ENCODE measurements at places on chromosomes 6 and 20.

- peak; percentile 41 for DNase-seq
Observed at GRCh38 chr6:26571592-26572296, 25.0 kb upstream of the ABT1 start.

- no peak for DNase-seq
Observed at GRCh38 chr6:133805876-133806275, 83.0 kb upstream of the TCF21 start.

DNA sequence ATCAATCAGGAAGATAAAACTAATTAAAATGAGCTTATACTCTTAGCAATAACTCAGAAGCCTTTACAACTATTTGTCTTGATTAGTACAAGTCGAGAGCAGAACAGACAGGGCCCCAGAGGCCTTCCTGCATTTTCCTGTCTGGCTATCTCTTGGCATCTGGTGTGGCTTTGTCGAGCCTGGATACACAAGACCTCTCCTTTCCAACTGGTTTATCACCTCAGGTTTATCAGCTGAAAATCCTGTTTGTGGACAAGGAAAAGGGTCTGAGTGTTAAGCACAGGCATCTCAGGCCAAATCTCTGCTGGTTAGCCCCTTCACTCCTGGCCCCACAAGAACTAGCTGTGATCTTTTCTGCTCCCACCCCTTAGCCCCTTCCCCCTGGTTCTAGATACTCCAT is 32.6 kb downstream of the BAK1 start:
- DNase-seq, result no peak

DNA sequence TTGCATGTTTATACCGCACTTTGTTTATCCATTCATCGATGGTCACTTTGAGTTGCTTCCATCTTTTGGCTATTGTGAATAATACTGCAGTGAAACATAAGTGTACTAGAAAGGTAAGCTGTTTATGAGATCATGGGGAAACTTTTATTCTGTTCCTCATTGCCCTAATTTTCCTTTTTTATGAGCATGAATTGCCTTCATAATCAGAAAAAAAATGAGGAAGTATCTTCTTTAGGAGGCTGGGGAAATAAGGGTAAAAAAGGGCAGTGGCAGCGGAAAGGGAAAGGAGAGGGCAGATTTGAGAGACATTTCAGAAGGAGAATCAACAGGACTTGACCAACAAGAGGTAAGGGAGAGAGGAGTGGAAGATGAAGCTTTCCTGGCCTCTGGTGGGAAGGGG is 14.3 kb upstream of the SERINC3 start:
- DNase-seq, result no peak

DNA sequence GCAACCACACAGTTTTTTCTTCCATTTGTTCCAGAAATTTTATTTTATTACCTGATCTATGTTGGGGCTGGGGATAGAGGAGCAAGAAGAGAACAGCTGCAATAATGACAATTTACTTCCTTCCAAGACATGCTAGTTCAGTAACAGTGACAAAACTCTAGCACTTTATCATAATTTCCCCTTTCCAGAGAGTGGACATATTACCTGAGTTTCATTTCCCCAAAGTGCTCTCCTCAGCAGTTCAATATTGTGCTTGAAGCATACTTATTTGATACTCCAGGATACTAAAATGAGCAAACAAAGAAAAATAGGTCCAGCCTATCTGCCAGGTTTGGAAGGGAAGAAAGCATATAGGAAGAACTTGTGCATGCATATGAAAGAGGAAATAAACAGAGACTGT is 157.7 kb downstream of the ID4 start:
- DNase-seq, result no peak

GRCh38 chr6:143110572-143110971 is 49.9 kb downstream of the AIG1 start:
- no peak for DNase-seq

DNA sequence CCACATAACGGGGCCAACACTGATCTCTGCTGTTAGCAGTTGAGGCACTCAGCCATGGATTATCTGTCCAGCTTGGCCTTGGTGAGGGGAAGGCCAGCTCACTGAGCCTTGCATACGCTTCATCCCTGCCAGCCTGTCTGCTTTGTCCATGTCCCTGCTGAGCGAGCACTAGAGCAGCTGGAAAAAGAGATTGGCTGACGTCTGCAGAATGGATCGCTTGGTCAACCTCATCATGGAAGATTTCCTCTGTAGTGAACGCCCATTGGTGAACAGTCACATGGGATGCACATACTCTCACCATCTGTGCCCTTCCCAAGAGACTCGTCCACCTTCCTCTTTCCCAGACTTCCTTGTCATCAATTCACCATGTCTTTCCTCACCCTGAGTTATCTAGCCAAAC is 26.9 kb downstream of the MUC22 start:
- no peak for DNase-seq

- no peak for DNase-seq
Observed at GRCh38 chr6:32224696-32225095, 829 bp upstream of the NOTCH4 start.

GRCh38 chr6:149129371-149130077 is 188.0 kb upstream of the TAB2 start:
- DNase-seq, result no peak
